Activated T-helper 17 cell treated with anti-CD3 and anti-CD28 coated beads, Interleukin-2, amount 50 U/mL, for 72 hours (primary cell): ENCODE measurements at places on chromosomes 7 and 10. TPM values are rescaled to one million over a fixed set of nuclear protein-coding genes. Genes with fewer than 3 reads are reported as not detected.

The CUBN gene
- 0.41 TPM for total RNA-seq

The LAMB1 gene
- total RNA-seq: not detected

The AP5Z1 gene
- 38.7 TPM for total RNA-seq

The ASL gene
- 33.8 TPM for total RNA-seq

DNA sequence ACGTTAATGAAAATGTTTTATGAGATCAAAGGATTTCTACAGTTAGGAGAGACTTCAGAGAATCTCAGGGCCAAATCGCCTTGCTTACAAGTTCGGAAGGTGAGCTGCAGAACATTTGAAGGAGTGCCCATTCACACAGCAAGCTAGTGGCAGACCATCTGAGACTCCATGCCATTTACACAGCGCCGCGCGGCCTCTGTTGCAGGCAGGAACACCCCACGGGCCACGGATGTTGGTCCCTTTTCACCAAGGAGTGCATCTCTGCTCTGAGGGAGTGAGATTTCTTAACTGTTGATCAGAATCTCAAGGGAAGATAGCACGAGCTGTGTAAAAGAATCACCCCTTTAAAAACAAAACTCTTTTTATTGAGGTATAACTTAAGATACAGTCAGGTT, 1.8 kb downstream of the UBE3C start:
- ATAC-seq: no peak

The WNT8B gene
- total RNA-seq: 0.16 TPM

DNA sequence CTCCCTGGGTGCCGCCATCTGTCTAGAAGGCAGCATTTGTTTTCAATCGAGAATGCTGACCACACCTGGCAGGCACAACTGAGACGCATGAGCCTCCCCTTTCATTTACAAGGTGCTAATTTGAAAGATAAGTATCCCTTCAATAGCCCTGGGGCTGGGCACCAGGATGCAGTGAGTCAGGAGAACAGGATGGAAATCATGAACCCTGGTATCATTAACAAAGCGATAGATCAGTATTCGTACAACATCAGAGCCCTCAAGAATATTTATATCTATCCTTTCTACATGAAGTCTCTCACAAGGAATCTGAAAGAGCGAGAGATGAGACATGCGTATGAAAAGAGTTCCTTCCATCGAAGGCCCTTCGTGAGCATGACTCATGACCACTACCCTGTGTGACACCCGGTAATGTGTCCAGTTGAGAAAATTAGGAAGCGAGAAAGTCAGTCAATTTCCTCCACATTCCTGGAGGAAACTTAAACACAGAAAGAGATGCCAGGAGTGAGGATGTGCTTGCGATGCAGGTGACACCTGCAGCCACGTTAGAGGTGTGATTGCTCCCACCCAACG, 123.1 kb upstream of the PITRM1 start:
- ATAC-seq: no peak

DNA sequence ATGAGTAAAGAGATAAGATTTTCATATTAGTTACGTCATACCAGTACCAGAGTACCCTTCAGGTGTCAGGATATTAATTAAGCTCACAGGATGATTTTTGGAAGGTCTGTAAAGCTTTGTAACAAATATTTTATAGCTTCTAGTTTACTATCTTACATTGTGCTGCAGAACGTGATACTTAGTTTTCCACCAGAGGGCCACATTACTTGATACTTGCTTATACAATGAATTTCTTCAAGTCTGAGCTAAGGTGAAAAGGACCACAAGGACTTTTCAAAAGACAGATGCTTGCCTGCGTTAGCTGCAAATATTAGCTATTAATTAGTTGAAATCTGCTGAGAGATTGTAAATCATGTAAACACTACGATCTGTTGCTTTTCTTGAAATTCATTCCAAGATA, 12.2 kb downstream of the FOXP2 start:
- ATAC-seq: no peak

The ELOVL3 gene
- 0.24 TPM for total RNA-seq

The PRKG1 gene
- not detected for total RNA-seq

- peak; percentile 82 for ATAC-seq
Observed at GRCh38 chr10:93267521-93267920, 193.8 kb downstream of the CYP26A1 start.

- ATAC-seq: no peak
Observed at GRCh38 chr10:93493162-93493561, 3.2 kb upstream of the CEP55 start.

DNA sequence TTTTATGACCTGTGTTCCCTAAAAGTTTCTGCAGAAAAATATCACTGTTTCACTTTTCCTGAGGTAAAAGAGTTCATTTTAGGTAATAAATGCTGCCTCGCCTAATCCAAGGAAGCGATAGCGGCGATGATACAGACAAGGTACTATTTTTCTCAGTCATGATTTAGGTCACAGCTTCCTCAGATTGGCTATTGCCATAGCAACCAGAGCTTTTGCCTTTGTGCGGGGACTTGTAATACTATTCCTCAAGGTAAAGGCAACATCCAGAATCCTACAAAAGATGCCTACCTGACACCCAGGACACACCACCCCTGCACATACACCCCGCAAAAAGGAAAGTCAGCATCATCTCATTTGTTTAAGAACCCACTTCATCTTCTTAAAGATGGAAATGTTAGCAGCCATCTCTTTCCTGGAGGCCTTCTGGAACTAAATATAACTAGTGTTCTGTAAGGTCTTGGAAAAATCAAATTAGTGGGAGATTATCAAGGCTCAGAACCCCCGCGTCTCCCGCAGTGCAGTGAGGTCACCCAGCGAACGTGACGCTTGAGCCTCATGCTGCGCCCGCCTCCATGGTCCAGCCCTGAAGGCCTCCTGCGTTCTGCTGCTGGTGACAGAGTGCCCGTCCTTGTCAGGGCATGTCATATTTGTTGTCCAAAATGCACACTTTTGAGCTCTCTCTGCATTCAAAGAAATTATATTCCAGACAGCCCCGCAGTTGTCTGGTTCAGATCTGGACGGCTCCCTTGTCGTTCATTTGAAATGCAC, 402.0 kb upstream of the RNF32 start:
- no peak for ATAC-seq

DNA sequence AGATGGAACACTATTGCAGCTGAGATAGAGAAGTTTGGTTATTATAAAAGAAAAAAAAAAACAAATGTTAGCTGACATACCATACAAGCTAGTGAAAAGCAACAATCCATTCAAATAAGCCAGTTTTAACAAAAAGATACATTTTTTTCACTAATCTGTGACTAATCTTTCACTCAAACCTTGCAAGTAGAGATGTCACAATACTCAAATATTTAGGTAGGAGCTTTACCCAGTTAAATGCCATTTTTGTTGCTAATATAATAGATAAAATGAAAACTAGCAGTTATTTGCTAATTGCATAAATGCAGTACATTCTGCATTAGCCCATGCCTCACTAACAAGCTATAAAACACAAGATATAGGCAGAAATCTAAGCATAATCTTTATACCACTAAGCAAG, 123.6 kb downstream of the BTAF1 start:
- ATAC-seq: no peak

- no peak for ATAC-seq
Observed at GRCh38 chr10:127755753-127756152, 18.8 kb downstream of the FOXI2 start.

The SPDYE2B gene
- total RNA-seq: not detected

- no peak for ATAC-seq
Observed at GRCh38 chr10:126402721-126403695, 14.7 kb upstream of the ADAM12 start.

GRCh38 chr7:43307522-43307921, 195.1 kb downstream of the HECW1 start:
- no peak for ATAC-seq

The PPP2R2D gene
- 31.6 TPM for total RNA-seq

The C10orf143 gene
- 2.0 TPM for total RNA-seq

DNA sequence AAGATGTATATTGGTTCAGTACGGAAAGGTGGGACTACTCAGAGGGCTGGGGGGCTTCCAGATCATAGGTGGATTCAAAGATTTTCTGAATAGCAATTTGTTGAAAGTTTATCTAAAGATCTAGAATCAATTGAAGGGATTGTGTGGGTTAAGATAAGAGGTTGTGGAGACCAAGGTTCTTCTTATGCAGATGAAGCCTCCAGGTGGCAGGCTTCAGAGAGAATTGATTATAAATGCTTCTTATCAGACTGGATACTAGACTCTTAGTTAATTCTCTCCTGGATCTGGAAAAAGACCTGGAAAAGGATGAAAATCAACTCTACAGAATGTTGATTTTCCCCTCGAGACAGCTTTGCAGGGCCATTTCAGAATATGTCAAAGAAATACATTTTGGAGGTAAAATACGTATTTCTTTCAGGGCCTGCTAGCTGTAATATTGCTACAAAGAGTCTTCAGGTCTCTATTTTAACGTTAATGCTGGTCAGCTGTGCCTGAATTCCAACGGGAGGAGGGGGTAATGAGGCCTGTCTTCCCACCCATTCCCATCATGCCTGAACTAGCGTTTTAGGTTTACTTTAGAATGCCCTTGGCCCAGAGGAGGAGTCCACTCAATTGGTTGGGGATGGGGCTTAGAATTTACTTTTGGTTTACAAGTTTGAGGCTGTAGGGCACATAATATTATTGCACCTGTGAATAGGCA, 12.8 kb upstream of the GPR15LG start:
- no peak for ATAC-seq

DNA sequence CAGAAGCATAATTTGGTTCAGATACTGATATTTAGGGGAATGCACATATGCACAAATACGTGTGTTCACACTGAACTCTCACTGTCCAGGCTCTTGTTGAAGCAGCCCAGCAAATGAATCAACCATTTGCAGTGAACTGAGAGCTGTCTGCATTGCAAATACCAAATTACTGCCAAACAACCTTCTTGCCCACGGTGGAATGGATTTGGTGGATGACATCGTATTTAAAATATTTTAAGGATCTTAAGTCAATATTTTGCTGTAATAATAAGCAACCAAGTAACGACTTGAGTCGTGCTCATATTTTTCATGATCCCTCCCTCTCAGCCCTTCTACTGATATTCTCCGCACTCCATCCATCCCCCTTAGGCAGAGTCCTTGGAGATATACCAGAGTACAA, 107.9 kb upstream of the FEZF1 start:
- no peak for ATAC-seq

GRCh38 chr10:113646336-113647201, 17.3 kb downstream of the NRAP start:
- no peak for ATAC-seq

- no peak for ATAC-seq
Observed at GRCh38 chr10:95289921-95290421, 832 bp downstream of the PDLIM1 start.

The BMS1 gene
- total RNA-seq: 15.8 TPM

The STOX1 gene
- total RNA-seq: 0.39 TPM

DNA sequence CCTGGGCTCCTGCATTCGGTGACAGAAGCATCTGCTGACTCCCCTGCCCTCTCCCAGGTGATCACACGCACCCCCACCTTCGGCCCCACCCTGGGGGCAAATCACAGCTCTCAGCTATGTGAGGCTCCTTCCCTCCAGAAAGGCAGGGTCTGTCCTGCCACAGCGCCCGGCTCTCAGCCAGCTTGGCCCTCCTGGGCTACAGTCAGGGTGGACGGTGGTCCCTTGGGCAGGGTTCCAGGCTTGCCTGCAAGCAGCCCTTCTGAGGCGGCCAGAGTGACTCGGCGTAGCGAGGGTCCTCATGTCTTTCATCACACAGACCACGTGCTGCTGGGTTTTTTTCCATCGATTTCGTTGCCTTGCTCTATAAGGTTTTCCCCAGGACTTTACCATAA, 53.6 kb upstream of the EBF3 start:
- ATAC-seq: no peak

The EFCAB10 gene
- total RNA-seq: not detected

The SLC26A4 gene
- 27.5 TPM for total RNA-seq

DNA sequence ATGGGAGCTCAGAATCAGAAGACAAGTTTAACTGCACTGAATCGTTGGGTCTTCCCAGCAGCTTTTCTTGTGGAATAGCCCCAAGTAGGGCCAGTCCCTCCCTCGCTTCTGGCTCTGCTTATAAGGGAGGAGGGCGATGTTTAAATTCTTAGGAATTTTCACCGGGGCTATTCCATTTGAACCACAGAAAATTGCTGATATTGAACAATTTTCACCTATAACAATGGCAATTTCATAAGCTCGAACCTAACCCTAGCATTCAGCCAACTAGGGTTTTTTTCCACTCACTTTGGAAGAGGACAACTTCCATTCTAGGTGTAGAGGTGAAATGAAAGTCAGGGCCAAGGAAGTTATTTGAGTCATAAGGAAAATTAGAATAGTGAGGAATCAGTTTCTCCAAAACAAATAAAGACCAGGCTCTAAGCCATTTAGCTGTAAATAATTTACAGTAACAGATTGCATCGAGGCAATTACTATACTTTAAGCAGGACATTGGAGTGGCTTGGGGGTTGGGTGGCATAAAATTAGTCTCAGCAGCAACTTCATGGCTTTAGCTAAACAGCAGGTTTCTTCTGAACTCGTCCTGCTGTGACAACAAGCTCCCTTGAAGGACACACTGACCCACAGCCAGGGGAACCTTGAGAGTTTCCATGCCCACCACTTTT, 1.5 kb upstream of the ATP6V0A4 start:
- ATAC-seq: no peak

The PDZD7 gene
- 2.9 TPM for total RNA-seq

- ATAC-seq: no peak
Observed at GRCh38 chr10:47268696-47269095, 31.3 kb upstream of the GDF10 start.

- peak; percentile 24 for ATAC-seq
Observed at GRCh38 chr7:67251986-67252558, 255.4 kb downstream of the TYW1 start.

DNA sequence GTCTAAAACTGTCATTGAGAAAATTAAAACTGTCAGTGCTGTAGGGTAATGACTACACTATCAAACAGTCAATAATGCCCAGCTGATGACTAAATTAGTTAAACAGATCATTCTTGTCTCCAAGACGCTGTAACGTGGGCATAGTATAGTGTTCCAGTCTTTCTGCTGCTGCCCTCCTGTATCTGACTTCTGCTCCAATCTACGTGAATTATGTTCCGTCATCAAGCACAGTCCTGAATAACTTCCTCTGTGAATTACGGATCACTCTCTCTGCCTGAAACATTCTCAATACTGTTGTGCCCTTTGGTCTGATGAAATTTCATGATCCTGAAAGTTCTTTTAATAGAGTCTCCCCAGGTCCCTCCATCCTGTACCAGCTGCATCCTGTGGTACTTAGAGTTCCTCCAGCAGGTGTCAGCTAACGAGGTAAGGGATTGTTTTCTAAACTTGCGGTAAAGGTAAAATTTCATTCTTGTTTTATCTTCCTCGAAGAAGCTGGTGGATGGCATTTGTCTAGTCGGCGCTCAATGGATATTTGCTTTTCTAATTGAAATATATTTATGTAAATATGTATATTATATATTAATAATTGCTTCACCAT, 393.5 kb upstream of the ADARB2 start:
- ATAC-seq: no peak

GRCh38 chr7:91089382-91089963, 174.8 kb upstream of the FZD1 start:
- ATAC-seq: peak; percentile 47

The ZNF503 gene
- 0.30 TPM for total RNA-seq

GRCh38 chr10:17819836-17820235, 10.7 kb downstream of the MRC1 start:
- no peak for ATAC-seq

GRCh38 chr7:130926001-130926691, 192.1 kb upstream of the KLF14 start:
- peak; percentile 38 for ATAC-seq

The SMC3 gene
- 77.3 TPM for total RNA-seq

The FXYD4 gene
- total RNA-seq: not detected
